Type B pancreatic cell (in vitro differentiated cells): ENCODE measurements at places on chromosomes 1 and 21. TPM values are rescaled to one million over a fixed set of nuclear protein-coding genes. Genes with fewer than 3 reads are reported as not detected.

SPATC1L gene
- total RNA-seq: 18.5 and 24.7 TPM in 2 replicates

BSND gene
- total RNA-seq: 0.05 TPM in 1 of 2 replicates, not detected in the other

GRCh38 chr1:235011064-235011598, 117.5 kb downstream of the TOMM20 start:
- H3K27ac ChIP-seq: no peak overlapping the region
- no peaks in the 10 kb centered on the region for H3K36me3 ChIP-seq
- peaks cover 13% of the 10 kb centered on the region for H3K4me1 ChIP-seq
- DNase-seq: no peak
- no peak overlapping the region for H3K4me3 ChIP-seq

PROK1 gene
- 0.29 TPM in 2 replicates for total RNA-seq

ZNHIT6 gene
- total RNA-seq: 15.2 and 19.3 TPM in 2 replicates

GRCh38 chr1:198530953-198531352, 9.5 kb downstream of the ATP6V1G3 start:
- H3K4me1 ChIP-seq: peaks cover 15% of the 10 kb centered on the region
- H3K27me3 ChIP-seq: no peaks in the 10 kb centered on the region
- peak overlapping the region; percentile 50 for H3K4me3 ChIP-seq
- no peak overlapping the region for H3K27ac ChIP-seq

TAL1 gene
- not detected in 2 replicates for total RNA-seq

- H3K36me3 ChIP-seq: no peaks in the 10 kb centered on the region
- no peaks in the 10 kb centered on the region for H3K27me3 ChIP-seq
- DNase-seq: no peak
- no peak overlapping the region for H3K27ac ChIP-seq
- no peak overlapping the region for H3K4me3 ChIP-seq
Observed at GRCh38 chr21:38852708-38853107, 47.0 kb downstream of the ETS2 start.

- H3K4me1 ChIP-seq: peaks cover 39% of the 10 kb centered on the region
- H3K27me3 ChIP-seq: no peaks in the 10 kb centered on the region
- no peaks in the 10 kb centered on the region for H3K36me3 ChIP-seq
- H3K27ac ChIP-seq: no peak overlapping the region
Observed at GRCh38 chr21:31711745-31712285, 20.1 kb downstream of the SCAF4 start.

DNA sequence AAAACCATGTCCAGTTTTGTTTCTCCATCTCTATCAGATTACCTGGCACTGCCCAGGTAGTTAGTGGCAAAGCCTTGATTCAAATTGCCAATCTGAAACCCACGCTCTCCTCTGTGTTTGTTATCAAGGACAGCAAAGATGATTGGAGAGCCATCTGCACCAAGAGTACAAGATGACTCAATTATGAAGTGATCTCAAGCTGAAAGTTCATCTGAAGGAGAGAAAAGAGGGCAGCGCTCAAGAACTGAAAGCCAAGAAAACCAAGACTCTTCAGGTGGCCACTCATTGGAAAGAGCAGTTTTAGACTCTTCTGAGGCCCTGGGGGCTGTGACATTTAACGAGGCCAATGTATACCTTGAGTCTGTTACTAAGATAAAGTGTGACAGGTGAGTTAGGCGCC, 13.8 kb downstream of the RXRG start:
- no peaks in the 10 kb centered on the region for H3K36me3 ChIP-seq
- H3K27ac ChIP-seq: no peak overlapping the region
- DNase-seq: no peak
- peaks cover 11% of the 10 kb centered on the region for H3K4me1 ChIP-seq
- no peak overlapping the region for H3K4me3 ChIP-seq
